Cortex of kidney (tissue), 1 donor: ENCODE measurements at places on chromosomes 2 and 18.

GRCh38 chr18:23912356-23912755 lies 102.2 kb upstream of the TTC39C start:
- DNase-seq, result no peak

- DNase-seq, result no peak
Measured at GRCh38 chr18:41378598-41378997, 576.4 kb upstream of the PIK3C3 start.

- DNase-seq, result no peak
Measured at GRCh38 chr18:76306685-76307292, 188.3 kb downstream of the ZNF516 start.

DNA sequence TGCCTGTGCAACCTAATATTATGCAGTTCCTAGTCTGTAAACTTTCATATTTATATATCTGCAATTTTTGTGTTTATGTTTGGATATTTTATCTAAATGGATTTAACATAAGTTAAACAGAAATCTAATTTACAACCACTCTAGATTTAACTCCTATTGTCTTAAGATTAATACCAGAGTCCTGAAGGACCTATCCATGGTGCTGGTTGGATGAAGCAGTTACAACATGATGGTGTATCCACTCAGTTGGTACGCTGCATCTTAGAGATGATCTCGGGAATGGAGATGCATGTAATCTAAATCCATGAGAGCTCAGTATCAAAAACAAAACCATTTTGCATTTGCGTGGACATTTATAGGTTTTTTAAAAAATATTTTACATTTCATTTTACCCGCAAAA lies 745.9 kb upstream of the SLC8A1 start:
- DNase-seq, result no peak

- no peak for DNase-seq
Measured at GRCh38 chr2:187050409-187050998, 201.5 kb upstream of the ZSWIM2 start.

DNA sequence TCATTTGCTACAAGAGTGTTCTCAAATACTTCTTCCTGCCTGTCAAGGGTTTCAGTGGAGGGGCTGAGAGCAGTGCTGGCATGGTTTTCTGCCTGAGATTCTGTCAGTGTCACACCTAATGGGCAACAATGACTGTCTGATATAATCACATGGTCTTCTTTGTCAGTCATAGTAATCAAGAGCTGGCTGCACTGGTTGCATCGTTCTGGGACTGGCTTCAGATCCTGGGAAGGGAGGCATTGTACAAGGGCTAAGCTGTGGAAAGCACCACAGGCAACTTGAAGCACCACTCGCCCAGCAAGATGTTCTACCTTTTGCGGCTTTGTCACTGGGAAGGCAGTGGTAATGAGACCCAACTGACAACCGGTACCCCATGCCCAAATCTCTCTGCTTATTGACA lies 19.6 kb downstream of the ALS2 start:
- DNase-seq, result no peak

DNA sequence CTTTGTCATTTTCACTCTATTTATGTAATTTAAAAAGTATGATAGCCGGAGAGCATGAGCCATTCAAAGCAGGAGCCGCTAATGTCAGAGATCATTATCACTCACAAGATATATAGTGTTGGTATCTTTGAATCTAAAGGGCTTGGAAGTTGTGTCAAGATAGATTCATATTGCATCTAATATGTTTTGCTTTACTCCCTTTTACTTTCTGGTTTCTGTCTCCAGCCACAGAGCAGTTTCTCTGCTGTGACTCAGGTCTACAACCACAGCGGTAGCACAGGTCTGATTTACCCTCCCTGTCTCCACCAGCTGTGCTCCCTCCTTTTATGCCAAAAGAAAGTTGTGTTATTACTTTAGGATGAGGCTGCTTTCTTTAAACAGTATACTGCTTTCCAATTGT lies 424.0 kb downstream of the ARHGAP15 start:
- DNase-seq, result no peak

- no peak for DNase-seq
Measured at GRCh38 chr18:32427084-32427900, 43.4 kb downstream of the GAREM1 start.

DNA sequence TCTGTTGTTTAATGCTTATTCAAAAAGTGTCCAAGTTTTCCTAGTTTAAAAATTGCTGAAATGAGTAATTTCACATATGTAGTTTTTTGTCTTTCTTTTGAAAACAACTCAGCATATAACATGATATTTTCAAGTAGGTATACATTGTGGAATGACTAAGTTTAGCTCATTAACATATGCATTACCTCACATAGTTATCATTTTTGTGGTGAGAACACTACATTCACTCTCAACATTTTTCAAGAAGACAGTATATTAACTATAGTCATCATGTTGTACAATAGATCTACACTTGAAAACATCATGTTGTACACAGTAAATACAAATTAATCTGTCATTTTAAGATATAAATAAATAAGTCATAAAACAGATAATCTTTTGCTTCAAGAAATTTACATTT lies 340.0 kb downstream of the CCDC85A start:
- DNase-seq, result no peak

- no peak for DNase-seq
Measured at GRCh38 chr2:111118981-111119821, 1.5 kb upstream of the BCL2L11 start.

GRCh38 chr2:167381349-167381748 lies 493.1 kb downstream of the XIRP2 start:
- DNase-seq, result no peak

- DNase-seq, result no peak
Measured at GRCh38 chr18:42534313-42534712, 579.3 kb downstream of the PIK3C3 start.

- no peak for DNase-seq
Measured at GRCh38 chr2:42902939-42903709, 110.7 kb upstream of the HAAO start.

DNA sequence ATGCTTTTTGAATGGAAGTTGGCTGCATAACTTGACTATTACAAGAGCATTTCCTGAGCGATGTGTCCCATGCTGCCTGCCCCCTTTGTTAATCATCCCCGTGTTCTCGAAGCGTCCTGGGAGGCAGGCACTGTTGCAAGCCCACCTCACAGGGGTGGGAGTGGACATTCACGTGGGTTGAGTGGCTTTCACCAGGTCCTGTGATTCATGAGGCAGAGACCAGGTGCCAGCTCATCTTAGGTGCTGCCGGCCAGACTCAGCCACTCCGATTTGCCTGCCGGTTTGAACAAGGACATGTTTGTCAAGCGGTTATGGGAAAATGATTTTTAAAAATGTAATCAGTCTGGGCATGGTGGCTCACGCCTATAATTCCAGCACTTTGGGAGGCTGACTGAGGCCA lies 112.5 kb downstream of the ZNF532 start:
- no peak for DNase-seq

- DNase-seq, result no peak
Measured at GRCh38 chr18:71442731-71443141, 1101.4 kb downstream of the CBLN2 start.

DNA sequence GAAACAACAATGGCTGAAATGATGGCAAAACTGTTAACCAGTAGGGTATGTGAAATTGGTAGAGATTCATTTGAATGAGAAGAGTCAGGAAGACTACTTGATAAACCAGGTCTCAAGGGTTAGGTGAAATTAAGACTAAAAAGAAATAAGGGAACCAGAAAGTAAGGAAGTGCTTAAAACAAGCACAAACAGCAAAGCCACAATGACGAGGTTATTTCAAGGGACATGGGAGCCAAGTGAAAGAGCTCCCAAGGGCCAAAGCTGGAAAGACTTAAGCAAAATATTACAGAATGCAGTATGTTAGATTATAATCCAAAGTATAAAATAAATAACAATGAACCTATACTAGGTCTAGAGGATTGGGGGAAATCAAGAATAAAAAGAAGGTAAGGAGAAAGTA lies 19.3 kb upstream of the CD302 start:
- no peak for DNase-seq

DNA sequence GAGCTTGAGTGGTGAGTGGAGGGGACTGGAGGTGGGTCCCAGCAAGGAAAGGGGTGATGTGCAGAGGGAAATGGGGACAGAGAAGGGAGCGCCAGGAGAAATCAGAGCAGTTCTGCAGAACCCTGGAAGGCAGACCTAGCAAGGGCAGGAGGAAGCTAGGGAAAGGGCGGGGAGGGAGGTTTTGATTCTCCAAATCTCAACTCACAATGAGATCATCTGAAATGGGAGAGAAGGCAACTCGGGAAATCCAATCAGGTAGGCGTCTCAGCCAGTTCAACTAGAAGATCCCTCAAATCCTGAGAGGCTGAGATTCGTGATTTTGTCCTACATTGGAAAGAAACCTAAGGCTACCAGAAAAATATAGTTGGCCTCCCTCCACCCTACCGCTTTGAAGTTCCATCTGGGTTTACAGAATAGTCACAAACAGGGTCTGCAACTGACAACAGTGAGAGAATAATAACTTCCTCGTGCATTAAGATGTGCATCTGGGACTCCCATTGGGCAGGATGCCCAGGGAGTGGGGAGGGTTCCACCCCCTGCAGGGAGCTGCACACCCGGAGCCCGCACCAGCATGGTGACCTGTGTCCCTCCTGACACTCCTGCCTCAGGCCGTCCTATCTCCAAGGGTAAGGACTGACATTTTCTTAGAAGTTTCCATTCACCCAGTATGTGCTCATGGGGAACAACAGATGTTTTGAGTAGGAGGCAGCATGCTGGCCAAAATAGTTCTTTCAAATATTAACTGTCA lies 113.3 kb upstream of the ODC1 start:
- DNase-seq, result no peak

DNA sequence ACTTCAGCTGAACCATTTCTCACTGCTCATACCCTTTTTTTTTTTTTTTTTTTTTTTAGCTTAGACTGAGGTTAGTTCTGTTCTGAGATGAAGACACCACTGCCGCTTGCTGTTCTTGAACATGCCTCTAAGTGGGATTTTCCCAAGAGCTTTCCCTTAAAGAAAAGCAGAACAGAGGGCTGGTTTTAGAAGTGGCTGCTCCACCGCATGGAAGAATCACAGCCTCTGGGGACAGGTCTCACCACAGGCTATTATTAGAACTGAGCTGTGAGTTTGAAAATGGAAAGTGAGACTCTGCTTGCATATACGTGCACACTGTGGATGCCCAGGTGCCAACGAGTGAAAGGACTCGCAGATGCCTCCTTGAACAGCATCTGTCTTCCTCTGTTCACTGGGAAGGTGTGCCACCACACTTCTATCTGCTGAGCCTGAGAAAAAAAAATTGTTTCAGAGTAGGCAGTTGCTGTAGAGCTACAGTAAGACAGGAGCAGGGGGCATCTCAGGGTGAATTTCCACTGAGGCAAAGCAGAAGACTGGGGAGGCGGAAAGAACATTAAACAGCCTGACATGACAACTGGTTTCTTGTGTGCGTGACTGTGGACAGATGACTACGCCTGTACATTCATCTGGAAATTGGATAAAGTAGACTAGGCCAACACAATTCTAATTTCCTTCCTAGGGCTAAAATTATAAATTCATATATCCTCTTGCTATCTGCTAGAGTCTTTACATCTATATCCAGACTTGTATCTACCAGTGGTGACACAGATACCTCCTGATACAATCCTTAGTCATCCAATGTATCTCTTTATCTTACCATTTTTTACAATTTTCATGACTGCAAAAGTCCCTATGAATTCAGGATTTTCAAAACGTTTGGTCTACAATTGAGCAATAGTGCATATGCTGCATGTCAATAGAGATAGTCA lies 1045.7 kb upstream of the CELF4 start:
- no peak for DNase-seq

DNA sequence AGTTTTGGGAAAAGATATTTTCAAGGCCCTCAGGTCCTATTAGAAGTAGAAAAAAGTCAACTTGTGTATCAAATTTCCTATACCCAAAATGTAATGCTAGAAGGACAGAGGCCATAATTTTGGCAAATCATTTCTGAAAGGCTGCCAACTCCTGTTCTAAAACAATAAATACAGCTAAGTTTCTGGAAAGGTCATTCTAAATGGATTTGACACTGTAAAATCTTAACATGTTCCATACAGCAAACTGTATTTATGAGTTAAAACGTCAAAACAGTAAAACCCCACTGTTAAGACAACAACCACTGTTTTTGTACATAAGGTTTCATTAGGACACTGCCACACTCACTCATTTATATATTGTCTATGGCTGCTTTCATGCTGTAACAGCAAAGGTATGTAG lies 9.7 kb downstream of the FAM98A start:
- no peak for DNase-seq

DNA sequence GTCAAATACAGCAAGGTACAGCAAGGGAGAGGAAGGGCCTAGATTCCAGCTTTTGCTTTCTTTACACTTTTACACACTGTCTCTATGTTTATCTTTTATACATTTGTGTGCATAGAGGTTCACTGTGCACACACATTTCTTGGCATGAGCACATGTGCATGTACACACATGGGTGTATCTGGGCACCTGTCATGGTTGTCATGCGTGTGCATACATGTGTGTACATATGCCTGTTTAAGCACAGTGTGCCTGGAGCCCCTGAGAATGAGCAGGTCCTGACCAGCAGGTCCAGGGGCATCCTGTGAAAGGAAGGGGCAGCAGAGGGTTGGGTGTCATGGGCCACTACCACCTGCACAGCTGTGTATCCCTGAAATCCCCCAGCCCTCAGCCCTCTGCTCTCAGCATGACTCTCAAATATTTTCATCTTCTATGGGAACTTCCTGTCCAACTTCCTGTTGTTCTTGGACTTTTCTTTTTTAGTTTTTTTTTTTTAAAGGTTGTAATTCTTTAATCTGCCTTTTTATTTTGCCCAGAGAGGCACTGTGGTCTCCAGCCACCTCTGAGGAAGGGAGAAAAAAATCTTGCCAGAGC lies 97.0 kb upstream of the EPAS1 start:
- DNase-seq, result no peak

DNA sequence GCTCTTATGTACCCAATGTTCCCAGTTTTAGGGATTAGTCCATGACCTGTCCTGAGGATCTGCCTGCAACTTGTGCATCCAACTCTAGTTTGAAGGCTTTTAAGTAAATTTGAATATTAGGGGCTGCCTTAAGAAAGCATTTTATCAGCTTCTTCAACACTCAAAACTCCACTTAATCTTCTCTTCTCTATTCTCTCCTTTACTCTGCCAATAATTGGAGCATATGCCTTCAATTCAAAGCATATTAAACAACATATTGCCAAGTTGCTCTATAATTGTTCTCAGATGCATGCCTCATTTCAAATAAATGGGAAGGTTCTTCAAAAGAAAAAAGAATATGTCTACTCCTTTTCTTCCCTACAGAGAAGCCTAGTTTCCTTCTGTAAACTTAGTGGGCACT lies 84.8 kb upstream of the NCKAP5 start:
- no peak for DNase-seq
